ENCODE measurements at places on chromosomes 16 and 17. TPM values are rescaled to one million over a fixed set of nuclear protein-coding genes. Genes with fewer than 3 reads are reported as not detected.

- peak overlapping the region; percentile 39 for H3K4me3 ChIP-seq
- peak overlapping the region; percentile 87 for H3K27ac ChIP-seq
- H3K4me1 ChIP-seq, result peaks cover 63% of the 10 kb centered on the region
- peaks cover 13% of the 10 kb centered on the region for H3K36me3 ChIP-seq
These were observed 2.1 kb upstream of the PYCR1 start for GRCh38 chr17:81939218-81939617.

GRCh38 chr16:31474173-31474714 lies 2.3 kb downstream of the TGFB1I1 start:
- H3K4me3 ChIP-seq, result no peak overlapping the region
- peak; percentile 62 for DNase-seq
- peaks cover 47% of the 10 kb centered on the region for H3K4me1 ChIP-seq

DNA sequence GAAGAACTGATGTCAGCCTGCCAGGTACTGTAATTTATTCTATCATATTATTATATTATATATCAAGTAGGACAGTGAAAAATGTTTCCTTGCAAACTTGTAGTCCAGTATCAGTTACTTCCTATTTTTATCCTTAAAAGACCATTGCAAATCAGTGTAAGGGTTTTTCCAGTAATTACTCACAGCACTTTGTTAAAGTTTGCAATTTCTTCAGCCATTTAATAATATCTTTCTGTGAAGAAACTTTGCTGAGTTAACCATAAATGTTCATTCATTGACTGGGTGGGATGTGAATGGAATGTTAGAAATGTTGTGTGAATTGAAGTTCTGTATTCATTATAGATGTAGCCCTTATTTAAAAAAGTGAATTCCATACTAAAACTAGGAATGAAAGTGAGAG lies 26.7 kb downstream of the HAPSTR1 start:
- no peak for DNase-seq
- H3K4me1 ChIP-seq, result no peaks in the 10 kb centered on the region
- H3K27me3 ChIP-seq, result no peaks in the 10 kb centered on the region
- no peak overlapping the region for H3K4me3 ChIP-seq
- no peak overlapping the region for H3K27ac ChIP-seq

DNA sequence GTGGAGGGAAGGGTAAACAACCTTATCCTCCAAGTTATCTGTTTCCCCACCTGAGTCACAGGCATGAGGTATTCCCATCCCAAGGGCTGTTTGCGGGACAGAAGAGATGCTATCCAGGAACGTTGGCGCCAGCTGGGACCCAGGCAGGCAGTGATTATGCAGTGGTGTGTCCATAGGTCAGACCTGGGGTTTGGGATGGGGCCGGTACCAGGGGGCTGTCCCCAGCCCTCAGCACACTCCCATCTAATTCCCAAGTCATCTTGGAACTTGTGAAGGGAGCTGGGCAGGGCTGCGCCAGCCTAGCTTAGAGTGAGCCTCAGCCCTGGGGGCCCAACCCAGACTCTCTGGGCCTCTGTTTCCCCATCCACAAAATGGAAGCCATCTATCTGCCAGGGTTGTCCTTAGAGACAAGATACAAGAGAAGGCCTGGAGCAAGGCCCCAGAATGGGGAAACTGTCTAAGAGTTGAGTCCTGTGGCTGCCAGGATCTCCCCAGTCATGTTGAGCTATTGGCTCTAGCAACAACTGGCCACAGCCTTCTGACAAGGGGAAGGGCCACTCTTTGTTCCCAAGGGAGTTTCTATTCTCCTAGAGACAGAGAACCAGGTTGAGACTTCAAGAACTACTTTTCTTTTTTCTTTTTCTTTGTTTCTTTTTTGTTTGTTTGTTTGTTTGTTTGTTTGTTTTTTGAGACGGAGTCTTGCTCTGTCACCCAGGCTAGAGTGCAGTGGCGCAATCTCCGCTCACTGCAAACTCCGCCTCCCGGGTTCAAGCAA lies 9.8 kb upstream of the JUP start:
- H3K4me3 ChIP-seq, result no peak overlapping the region
- H3K27me3 ChIP-seq, result no peaks in the 10 kb centered on the region
- H3K27ac ChIP-seq, result no peak overlapping the region
- DNase-seq, result no peak
- peaks cover 30% of the 10 kb centered on the region for H3K4me1 ChIP-seq
- no peaks in the 10 kb centered on the region for H3K36me3 ChIP-seq

DNA sequence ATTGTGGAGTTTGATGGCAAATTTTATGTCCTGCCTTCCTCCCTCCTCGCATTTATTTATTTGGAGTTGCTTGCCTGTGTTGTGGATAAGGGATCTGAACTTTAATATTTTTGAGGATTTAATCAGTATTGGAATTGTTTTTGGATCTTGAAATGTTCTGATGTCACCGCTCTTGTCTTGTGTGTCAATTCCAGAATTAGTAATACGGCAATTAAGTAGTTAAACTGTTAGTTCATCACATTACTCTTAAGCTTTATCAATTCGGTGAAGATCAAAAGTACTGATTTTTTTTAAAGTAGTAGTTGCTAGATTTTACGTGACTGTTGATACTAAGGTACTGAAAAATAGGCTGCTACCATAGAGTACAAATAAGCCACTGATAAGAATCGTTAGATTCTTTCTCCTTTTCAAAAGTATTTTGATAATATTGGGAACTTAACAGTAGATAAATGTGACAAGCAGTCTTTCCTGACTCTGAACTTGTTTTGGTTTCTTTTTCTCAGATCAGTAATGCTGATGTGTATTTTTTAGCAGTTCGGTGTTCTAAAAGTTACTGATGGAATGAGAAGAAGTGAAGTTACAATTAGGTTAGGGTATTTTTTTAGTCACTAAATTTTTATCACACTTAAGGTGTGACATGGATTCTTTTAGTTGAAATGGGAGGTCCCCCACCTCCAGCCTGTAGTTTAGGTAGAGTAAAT lies 2.0 kb downstream of the RBBP6 start:
- peaks cover 6% of the 10 kb centered on the region for H3K36me3 ChIP-seq
- H3K4me1 ChIP-seq, result peaks cover 10% of the 10 kb centered on the region
- DNase-seq, result no peak

DNA sequence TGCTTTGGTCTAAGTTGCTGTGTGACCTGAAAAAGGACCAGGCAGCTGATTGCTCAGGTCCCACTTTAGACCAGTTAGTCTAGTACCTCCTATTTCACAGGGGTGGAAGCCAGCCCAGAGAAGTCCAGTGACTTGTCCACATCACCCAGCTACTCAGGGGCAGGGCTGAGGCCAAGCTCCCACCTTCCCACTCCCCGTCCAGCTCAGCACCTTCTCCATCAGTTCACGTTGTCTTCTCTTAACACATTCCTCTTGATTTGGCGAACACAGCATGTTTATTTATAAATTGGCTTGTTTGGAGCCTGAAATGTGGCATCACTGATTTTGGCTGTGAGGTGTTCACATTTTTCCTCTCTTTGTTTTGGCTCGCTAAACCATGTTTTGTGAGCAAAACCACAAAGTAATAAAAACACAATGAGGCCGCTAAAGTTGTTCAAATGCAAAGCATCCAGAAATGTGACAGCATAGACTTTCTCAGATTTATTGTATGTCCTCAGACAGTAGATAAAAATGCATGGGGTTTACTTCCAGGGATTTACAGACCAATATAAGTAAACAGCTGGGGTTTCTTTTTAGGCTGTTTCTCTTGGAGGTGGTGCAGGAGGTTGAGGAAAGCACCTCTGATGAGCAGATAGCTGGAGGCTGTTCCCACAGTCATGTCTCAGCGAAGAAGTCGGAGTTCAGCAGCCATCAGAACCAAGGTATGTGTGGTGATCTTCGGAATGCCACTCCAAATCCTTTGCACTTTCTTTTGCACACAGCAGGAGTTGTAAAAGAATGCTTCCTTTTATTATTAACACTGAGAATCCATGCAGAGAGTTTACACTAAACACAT lies 88.4 kb downstream of the PLXDC1 start:
- H3K36me3 ChIP-seq, result no peaks in the 10 kb centered on the region
- no peak overlapping the region for H3K4me3 ChIP-seq
- no peaks in the 10 kb centered on the region for H3K27me3 ChIP-seq

DNA sequence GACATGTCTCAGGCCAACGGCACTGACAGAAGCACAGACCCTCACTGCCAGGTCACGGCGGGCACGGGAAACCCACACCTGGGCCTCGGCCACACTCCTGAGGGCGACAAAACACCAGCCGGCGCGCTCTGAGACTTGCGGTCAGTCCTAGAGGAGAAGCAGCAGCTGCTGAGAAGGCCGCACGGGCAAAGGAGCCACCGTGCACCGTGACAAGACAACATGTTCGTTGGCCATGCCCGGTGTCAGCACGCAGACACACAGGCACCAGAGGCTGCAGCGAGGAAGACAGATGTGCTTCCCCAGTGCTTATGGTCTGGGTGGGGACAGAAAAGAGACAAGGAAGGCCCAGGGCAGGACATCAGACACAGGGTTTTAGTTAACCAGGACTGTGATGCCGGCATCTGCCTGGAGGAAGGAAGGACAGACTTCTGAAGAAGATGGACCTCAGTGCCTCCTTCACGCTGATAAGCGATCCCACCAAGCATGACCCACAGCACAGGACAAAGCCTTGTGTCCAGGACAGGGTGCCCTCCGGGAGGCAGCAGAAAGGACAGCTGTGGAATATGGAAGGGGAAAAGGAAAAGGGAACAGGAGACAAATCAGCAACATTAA lies 84.0 kb downstream of the ANKRD11 start:
- H3K36me3 ChIP-seq, result no peaks in the 10 kb centered on the region
- H3K27ac ChIP-seq, result no peak overlapping the region
- H3K27me3 ChIP-seq, result no peaks in the 10 kb centered on the region
- no peak for DNase-seq
- H3K4me3 ChIP-seq, result no peak overlapping the region

DNA sequence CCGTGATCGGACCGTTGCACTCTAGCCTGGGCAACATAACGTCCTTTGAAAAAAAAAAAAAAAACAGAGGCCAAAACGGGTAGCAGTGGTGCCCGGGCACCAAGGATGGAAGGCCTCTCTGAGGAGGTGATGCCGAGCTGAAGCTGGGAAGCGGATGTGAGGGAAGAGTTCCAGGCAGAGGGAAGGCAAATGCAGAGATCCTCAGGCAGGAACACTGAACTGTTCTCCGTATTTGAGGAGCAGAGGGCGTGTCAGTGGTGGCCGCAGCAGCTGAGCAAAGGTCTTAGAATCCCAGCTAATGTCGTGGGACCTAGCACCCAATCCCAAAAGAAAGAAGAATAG lies 656 bp upstream of the KCTD13 start:
- peak overlapping the region; percentile 93 for H3K27ac ChIP-seq
- DNase-seq, result peak; percentile 71
- peak overlapping the region; percentile 83 for H3K4me3 ChIP-seq
- peaks cover 10% of the 10 kb centered on the region for H3K36me3 ChIP-seq

DNA sequence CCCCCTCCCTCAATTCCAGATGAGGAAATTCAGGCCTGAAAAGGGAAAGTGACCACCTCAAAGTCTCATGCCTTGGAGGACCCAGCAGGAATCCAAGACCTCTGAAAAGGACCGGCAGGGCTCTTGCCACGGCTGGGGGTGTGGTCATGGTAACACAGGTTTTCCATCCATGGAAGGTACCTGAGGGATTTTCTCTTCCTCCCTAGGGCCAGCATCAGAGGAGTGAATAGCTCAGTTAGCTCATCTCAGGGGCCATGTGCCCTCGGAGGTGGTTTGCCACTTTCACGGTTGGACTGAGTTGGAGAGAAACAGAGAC lies 1.3 kb downstream of the CIITA start:
- H3K27ac ChIP-seq, result peak overlapping the region; percentile 35
- H3K36me3 ChIP-seq, result no peaks in the 10 kb centered on the region
- H3K4me1 ChIP-seq, result peaks cover 14% of the 10 kb centered on the region
- H3K27me3 ChIP-seq, result peaks cover 44% of the 10 kb centered on the region
- no peak for DNase-seq
- peak overlapping the region; percentile 46 for H3K4me3 ChIP-seq

- no peak overlapping the region for H3K4me3 ChIP-seq
- H3K27ac ChIP-seq, result no peak overlapping the region
- DNase-seq, result peak; percentile 58
- H3K27me3 ChIP-seq, result no peaks in the 10 kb centered on the region
These were observed 20.2 kb upstream of the SLC38A10 start for GRCh38 chr17:81315129-81315884.

DNA sequence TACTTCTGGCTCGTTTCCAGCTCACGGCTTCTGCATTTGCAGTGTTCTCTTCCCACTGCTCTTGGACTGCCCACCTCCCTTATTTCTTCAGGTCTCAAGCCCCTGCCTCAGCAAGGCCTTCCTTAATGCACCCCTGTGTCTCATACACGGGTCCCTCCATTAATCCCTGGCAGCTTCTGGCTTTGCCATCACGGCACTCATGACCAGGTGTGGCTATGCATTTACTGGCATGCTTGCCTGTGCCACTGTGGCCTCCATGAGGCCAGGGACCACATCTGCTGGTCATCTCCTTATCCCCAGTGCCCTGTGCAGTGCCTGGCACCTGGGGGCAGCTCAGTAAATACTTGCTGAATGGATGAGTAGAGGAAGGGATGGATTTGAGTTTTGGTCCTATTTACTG lies 114.1 kb downstream of the C16orf78 start:
- peaks cover 20% of the 10 kb centered on the region for H3K4me1 ChIP-seq
- peaks cover 15% of the 10 kb centered on the region for H3K36me3 ChIP-seq
- no peak overlapping the region for H3K4me3 ChIP-seq
- no peak overlapping the region for H3K27ac ChIP-seq
- no peaks in the 10 kb centered on the region for H3K27me3 ChIP-seq

DNA sequence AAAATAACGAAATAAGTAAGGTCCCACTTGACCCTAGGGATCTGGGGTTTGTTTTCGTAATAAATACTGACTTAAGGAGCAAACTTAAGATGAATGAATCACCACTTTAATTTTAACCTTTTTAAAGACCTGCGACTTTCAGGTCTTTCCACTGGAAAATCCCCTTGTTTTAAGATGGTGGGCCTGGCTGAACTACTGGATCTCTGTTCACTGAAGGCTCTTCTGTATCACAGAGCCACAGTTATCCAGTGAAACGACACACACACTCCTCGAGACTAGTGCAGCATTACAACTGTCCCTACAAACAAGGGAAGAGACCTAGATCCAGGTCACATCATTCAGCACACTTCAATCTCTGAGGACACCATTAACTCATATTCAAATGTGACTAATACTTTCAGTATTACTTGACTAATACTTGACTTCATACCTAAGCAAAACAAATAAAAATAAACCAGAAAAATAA lies 299.0 kb downstream of the CEP112 start:
- H3K27me3 ChIP-seq, result no peaks in the 10 kb centered on the region
- peaks cover 2% of the 10 kb centered on the region for H3K36me3 ChIP-seq
- no peaks in the 10 kb centered on the region for H3K4me1 ChIP-seq
- no peak overlapping the region for H3K4me3 ChIP-seq
- DNase-seq, result no peak

- H3K27me3 ChIP-seq, result no peaks in the 10 kb centered on the region
- peaks cover 36% of the 10 kb centered on the region for H3K36me3 ChIP-seq
- no peak overlapping the region for H3K27ac ChIP-seq
- H3K4me1 ChIP-seq, result peaks cover 12% of the 10 kb centered on the region
- no peak for DNase-seq
These were observed 78.0 kb upstream of the ZNF750 start for GRCh38 chr17:82917699-82918345.

GRCh38 chr17:63476459-63476853 lies 405 bp upstream of the ACE start:
- H3K4me3 ChIP-seq, result peak overlapping the region; percentile 28
- H3K36me3 ChIP-seq, result no peaks in the 10 kb centered on the region
- peaks cover 32% of the 10 kb centered on the region for H3K4me1 ChIP-seq
- no peak overlapping the region for H3K27ac ChIP-seq
- peak; percentile 30 for DNase-seq

The NAE1 gene
- total RNA-seq, result 41.8 TPM

The WNK4 gene
- total RNA-seq, result 0.09 TPM

The SLFN14 gene
- total RNA-seq, result 0.22 TPM

The SPATA32 gene
- 0.04 TPM for total RNA-seq

The ACSM3 gene
- 1.5 TPM for total RNA-seq

The LHX1 gene
- not detected for total RNA-seq
